ENCODE measurements at places on chromosomes 4 and X.

- no peak for DNase-seq
Observed at GRCh38 chr4:63799166-63799565, 610.1 kb downstream of the TECRL start.

GRCh38 chr4:139035650-139036049 is 20.1 kb downstream of the NOCT start:
- DNase-seq: no peak

DNA sequence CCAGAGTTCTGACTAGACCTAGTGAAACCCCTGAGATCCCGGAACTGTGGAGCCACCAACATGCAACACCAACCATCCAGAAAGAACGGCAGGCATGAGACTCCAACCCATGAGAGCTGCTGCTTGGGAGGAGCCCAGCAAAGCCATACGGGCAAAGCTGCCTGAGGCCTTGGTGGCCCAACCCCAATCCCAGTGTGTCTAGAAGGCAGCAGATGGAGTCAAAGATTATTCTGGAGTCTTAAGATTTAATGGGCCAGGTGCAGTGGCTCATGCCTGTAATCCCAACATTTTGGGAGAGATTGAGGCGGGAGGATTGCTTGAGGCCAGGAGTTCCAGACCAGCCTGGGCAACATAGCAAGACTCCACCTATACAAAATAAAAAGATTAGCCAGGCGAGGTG is 49.2 kb upstream of the PDK3 start:
- no peak for DNase-seq

DNA sequence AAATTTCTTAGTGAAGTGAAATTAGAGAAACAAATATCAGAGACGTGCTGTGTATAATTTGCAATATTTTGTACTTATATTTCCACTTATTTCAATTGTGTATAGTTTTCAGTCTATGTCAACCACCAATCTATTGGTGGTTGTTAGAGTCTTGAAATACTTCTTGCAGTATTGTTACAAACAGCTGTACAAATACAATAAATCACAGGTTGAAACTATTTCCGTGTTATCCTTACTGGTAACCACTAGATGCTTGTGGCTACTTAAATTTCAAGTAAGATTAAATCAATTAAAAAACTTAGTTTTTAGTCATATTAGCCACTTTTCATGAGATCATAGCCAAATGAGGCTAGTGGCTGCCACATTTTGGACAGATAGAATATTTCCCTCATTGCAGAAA is 520.5 kb downstream of the GBA3 start:
- no peak for DNase-seq

GRCh38 chr4:174627473-174627872 is 105.2 kb upstream of the HPGD start:
- peak; percentile 59 for DNase-seq

DNA sequence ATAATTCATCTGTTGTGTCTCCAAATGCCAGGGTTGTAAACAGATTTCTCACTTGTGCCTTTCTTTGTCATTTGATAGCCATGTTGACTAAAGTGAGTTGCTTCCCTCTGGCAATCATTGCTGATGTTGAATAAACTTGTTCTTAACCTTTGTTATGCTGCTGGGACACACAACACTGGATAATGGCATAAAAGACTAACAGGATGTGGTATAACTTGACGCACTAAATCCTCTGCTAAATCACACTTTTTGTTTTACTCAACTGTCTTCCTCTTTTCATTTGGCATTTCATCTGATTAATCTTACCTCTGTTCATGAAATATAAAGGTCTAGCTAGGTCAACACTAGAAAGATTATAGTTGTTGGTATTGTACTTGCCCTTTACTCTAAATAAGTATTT is 17.6 kb upstream of the CXCL5 start:
- peak; percentile 65 for DNase-seq

DNA sequence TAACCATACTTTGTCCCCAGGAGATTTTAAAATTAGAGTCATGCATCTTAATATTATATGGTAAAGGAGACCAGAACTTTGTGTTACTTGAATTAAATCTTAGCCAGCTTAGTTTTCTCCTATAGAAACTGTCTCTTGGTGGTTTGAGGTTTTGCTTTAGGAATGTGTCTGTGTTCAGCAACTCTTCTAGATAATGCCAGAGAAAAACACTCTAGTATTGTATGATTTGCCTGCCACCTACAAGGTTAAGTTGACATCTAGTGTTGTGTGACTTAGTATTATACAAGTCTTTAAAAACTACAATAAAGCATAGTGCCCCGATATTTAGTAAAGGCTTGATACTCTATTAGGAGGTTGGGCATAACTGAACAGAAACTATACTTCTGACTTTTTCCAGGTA is 2.1 kb downstream of the UGT8 start:
- DNase-seq: no peak

DNA sequence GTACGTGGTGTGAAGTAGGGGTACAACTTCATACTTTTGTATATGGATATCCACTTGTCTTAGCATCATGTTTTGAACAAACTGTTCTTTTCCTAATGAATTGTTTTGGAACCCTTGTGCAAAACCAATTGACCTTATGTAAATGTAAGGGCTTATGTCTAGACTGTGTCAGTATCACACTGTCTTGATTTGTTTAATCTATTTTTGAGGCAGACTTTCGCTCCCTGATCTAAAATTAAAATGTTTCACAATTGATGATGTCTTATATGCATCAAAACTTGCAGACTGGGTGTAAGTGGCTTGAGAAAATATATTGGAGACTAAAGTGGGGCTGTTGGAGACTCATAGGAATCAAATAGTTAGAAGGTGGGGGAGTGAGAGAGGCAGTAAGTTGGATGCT is 25.2 kb downstream of the REPS2 start:
- no peak for DNase-seq

DNA sequence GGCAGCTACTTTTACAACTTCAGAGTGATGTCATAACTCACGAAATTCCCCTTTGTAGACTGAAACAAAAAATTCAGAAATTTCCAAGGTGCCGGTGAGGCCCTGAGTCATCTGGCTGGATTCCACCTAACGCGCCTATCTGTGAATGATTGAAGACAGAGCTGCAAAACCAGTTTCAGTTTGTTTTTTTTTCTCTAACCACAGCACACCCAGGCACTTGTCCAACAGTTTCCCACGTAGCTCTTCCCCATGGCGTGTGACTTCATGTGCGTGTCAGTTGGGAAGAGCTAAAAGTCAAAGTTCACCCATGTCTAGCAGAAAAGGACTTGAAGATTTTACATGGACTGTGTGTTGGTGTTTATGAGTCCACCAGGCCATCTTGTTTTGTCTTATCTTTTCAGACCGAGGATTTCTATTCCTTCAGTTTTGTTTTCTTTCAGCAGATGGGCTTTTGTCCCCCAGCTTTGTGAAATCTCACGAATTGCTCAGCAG is 16.4 kb downstream of the TCEANC start:
- DNase-seq: peak; percentile 95

- DNase-seq: no peak
Observed at GRCh38 chrX:131802836-131803626, 220.1 kb upstream of the STK26 start.

GRCh38 chrX:139766545-139766983 is 58.6 kb upstream of the MCF2 start:
- DNase-seq: no peak

DNA sequence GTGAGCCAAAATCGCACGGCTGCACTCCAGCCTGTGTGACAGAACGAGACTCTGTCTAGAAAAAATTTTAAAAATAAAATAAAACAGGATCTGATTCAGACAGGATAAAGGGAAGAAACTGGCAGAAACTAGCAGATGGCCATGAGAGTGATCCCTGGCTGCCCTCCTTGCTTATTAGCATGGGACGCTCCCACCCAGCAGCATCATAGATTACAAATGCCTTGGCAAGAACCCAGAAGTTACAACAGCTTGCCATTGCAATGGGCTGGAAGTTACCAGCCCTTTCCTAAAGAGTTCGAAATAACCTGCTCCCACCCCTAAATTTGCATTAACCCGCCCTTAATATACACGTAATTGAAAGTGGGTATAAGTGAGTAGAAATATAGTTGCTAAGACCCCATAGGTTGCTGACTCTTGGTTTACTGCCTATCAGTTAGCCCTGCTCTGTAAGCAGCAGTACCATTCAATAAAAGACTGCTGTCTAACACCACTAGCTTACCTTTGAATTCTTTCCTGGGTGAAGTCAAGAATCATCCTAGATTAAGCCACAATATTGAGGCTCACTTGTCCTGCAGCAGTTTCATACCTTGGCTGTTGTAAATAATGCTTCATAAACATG is 9.1 kb upstream of the XAGE2 start:
- no peak for DNase-seq

- no peak for DNase-seq
Observed at GRCh38 chrX:47900833-47901232, 64.1 kb downstream of the ZNF81 start.

GRCh38 chrX:103404231-103405008 is 28.1 kb downstream of the BEX3 start:
- peak; percentile 54 for DNase-seq

GRCh38 chr4:39312816-39313215 is 53.3 kb downstream of the RFC1 start:
- DNase-seq: no peak

Measured in epithelial cell of esophagus (primary cell).